Fibroblast of upper back skin (primary cell): ENCODE measurements at places on chromosomes 5 and 9.
A peak's percentile ranks its signal among the peaks of the same experiment; 100 is the strongest.

DNA sequence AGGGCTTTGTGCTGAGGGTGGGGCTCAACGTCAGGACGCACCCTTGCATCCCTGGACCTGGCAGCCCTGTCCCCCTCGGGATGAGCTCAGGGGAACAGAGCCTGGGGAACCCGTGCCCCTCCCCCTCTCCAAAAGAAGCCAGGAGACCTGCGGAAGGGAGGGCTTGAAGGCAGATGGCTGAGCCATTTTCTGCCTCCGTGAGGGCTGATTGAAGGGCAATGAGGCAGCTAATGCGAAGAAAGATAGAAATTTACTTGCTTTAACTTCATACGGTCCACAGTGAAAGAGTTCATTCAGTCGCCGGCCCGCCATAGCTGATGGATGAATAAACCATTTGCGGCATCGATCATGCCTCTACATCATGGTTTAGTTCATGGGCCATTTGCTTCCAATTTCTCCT, 28.8 kb downstream of the ASS1 start:
- DNase-seq = no peak

DNA sequence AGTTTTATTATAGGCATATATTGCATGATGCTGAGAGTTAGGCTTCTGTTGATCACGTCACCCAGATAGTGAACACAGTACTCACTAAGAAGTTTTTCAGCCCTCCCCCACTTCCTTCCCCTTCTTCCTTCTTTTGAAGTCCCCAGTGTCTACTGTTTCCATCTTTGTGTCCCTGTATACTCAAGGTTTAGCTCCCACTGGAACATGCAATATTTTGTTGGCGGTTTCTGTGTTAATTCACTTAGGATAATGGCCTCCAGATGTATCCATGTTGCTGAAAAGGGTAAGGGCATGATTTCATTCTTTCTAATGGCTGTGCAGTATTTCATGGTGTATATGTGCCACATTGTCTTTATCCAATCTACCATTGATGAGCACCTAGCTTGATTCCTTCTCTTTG, 764.3 kb downstream of the MTRR start:
- peak; percentile 59 for DNase-seq

GRCh38 chr5:1833264-1834021, 32.2 kb downstream of the NDUFS6 start:
- DNase-seq = no peak

DNA sequence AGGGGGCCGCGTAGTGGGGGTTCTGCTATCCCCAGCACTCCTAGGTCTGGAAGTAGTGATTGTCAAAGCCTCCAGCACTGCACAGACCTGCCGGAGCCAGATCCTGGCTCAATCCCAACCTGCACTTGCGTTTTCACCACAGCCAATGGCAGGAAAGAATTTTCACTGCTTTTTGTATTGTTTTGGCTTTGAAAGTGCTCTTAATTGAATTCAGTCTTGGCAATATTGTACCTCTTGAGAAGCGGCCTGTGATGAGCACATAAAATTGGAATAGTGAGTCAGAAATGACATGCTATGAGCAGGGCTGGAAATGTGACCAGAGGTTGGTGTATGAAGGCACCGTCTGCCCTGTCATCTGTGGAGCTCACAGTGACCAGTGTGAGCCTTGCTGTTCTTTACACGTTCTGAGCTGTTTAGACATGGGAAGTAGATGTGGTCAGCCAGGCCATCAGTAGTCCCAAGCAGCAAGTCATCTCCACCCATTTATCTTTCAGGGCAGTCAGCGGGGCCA, 41.5 kb downstream of the SECISBP2 start:
- peak; percentile 5 for DNase-seq

- DNase-seq = no peak
Measured at GRCh38 chr5:127305493-127305892, 14.9 kb downstream of the MEGF10 start.

GRCh38 chr5:138620663-138621224, 45.5 kb upstream of the HSPA9 start:
- no peak for DNase-seq

DNA sequence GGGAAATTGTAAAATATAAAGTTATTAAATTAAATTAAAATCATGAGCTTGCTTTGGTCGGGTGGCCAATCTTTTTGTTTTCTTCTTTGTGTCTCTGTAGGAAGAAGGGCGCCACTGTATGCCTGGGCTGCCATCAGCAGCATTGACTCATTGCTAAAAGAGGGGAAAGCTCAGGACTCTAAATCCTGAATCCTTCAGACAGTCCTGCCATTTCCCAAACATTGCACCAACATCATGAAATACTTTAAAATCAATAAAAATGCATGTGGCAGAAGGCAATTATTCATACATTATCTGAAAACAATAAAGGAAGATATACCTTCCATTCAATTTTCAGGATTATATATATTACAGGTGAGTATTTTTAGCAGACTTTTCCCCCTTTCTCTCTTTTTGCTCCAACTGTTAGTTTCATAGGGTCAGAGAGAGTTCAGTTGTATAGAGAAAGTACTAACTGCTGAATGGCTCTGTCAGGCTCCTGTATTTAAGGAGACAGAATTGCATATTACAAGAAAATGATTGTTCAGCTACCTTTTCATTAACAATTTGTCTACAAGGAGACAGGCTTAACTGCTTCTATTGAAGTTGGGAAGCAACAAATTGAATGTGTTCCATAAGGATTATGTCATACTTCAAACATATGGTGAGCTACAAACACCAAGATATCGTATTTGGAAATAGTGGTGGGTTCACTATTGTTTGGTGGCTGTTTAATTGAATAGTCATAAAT, 95.7 kb downstream of the ATPSCKMT start:
- DNase-seq = no peak

- peak; percentile 78 for DNase-seq
Measured at GRCh38 chr5:130337179-130337888, 433.1 kb downstream of the CHSY3 start.

DNA sequence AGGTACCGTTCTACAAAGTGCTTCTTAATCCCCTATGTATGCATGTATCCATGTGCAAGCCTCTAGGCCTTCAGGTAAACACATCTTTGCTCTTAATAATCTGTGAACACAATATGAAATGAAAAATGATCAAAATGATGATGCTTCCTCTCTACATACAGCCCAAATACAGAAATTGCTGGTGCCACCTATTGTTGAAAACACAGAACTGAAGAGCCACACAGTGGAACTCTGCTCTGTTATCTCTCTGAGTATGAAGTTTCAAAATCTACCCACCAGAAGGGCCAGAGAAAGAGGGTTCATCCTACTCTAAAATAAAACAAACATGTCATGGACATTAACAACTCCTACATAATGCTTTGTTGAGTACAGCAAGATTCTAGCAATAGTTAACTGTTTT, 71.3 kb downstream of the GLIS3 start:
- DNase-seq = peak; percentile 46

DNA sequence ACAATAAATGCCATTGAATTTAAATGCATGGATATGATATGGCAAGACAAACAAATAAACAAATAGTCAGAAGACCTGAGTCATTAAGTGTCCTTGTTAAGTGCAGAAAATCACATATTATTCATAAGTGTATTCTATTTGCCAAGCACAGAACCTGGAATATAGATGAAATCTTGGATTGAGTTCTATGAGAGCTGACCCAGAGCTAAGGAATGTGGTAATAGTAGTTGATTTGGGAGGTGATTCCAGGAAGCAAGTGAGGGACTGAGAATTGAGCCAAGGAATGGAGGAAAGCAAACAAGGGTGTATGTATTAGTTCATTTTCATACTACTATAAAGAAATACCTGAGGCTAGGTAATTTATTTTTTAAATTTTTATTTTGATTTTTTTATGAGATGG, 208.9 kb downstream of the TRIM32 start:
- DNase-seq = no peak

DNA sequence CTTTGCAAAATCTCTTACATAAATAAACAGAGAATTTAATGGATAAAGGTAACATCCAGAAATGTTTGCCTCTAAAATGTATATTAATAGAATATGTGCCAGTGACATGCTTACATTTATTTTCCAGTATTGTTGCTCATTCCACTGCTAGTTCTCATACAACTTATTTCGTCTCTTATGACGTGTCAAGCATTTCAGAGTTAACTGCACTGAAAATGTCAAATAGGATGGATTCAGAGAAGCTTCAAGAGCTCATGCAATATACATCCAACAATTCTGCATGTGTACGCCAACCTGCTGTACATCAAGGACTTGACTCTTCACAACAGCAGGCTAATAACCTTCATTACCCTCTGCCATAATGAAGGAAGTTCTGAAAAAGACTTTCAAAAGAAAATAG, 386.2 kb upstream of the IZUMO3 start:
- DNase-seq = no peak

DNA sequence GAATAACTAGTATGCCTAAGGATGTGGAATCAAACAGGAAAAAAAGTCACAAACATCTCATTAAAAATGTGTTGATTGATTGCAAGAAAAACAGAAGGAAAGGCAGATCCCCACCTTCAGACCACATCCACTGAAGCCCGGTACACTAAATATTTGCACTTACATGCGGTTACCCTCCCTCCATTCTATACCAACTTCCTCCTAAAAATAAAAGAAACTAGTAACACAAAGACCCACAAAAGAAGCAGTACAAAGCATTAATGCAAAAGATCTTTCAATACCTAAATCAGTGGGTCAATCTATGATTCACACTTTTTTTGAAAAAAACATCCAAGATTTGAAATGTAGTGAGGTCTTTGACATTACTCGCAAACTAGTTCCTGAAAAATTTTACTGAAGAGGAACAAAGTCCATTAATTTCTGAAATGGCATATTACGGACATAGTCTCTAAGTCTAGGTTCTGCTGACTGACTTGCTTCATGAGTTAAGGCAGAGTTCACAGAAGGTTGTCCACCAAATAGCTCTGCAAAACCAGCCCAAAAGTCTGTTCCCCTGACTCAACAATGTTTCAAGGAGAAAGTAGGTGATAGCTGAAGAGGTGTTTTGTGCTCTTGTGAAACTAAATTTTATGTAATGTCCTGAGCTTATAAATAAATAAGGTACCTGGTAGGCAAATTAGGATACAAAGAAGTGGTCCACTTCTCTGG, 100.7 kb downstream of the PAM start:
- DNase-seq = no peak

- DNase-seq = no peak
Measured at GRCh38 chr5:7410936-7411511, 15.1 kb downstream of the ADCY2 start.

GRCh38 chr9:105694848-105695581, 674 bp downstream of the TMEM38B start:
- peak; percentile 37 for DNase-seq

- DNase-seq = no peak
Measured at GRCh38 chr9:37335238-37335637, 87.3 kb upstream of the GRHPR start.
